ENCODE measurements at places on chromosomes 2 and 18. TPM values are rescaled to one million over a fixed set of nuclear protein-coding genes. Genes with fewer than 3 reads are reported as not detected.
A peak's percentile ranks its signal among the peaks of the same experiment; 100 is the strongest.

DNA sequence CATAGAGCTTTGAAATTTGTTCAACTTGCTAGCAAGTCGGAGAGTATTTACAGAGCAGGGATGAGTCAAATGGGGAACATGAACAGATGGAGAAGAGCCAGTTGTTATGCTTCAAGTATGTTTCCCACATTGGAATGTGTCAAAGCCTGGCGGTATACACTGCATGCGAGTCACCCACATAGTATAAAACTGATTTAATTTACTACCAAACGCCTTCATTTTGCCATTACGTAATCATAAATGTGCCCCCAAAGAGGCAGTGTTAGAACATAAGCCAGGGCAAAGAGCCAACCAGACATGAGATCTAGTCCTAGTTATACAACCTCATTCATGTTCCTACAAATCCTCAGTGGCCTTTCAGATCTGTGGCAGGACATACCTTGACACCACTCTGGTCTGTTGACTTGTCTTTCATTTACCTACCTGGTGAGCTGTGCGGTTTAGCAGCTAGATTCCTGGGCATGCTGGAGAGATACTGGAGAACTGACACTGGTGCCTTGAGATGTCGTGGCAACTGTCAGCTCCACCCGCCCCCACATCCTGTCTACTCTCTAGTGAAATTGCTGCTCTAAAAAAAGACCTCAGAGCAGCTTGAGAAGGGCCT, 21.7 kb upstream of the NRP2 start:
- no peak for DNase-seq

DNA sequence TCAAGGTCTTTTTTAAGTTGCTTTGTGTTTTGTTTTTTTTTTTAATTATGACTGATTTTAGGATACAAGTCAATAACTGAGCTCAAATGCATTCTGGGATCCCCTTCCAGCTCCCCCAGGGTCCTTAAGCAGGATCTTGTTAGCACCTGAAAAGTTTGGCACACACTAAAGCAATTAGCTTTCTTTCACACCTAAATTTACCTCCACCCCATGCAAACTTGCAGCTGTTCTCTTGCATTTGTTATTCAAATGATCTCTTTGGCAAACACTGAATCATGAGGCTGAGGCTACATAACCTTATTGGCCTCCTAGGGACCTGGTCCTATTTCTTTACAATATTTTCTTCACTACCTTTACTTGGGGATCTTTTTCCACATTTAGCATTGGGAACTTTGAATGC, 2026.1 kb upstream of the CELF4 start:
- no peak for DNase-seq

- no peak for DNase-seq
These were observed 76.5 kb downstream of the ROCK2 start for GRCh38 chr2:11267931-11268330.

- no peak for DNase-seq
These were observed 92.5 kb downstream of the EPB41L5 start for GRCh38 chr2:120105360-120105759.

DNA sequence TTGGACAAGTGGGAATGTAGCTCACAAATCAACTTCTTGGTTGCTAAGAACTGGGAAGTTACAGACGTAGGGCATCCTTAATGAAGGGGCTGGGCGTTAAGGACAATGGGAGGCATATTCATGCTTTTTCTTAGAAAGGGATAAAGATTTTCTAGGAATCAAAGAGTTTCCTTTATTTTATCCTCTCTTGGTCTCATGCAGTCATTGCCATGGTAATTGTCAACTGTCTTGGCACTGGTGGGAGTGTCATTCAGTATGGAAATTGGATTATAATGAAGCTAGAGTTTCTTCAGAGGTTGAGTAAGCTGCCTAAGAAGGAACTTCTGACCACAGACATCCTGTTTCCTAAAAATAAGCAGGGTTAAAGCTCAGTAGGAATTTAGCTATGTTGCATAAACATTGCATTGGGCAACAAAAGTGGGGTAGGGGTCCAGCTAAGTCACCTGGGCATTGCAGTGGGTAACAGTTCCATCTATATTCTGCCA, 114.0 kb downstream of the LYPD6B start:
- no peak for DNase-seq

DNA sequence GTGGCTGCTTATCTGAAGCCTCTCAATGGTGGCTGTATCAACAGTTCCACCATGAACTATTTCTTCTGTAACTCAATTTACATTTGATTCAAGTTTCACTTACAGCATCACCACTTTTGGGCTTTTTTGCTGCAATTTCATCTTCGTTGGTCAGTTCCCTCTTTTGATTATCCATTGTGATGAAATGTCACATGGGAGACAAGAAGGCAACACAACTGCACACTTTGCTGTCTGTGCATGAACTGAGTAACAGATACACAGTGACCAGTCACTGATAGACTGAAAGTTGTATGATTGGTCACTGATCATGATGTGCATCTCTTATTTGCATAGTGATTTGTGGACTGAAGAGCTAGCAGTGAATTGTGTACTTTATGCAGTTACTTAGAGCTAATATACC, 130.7 kb upstream of the RNF152 start:
- DNase-seq: no peak

DNA sequence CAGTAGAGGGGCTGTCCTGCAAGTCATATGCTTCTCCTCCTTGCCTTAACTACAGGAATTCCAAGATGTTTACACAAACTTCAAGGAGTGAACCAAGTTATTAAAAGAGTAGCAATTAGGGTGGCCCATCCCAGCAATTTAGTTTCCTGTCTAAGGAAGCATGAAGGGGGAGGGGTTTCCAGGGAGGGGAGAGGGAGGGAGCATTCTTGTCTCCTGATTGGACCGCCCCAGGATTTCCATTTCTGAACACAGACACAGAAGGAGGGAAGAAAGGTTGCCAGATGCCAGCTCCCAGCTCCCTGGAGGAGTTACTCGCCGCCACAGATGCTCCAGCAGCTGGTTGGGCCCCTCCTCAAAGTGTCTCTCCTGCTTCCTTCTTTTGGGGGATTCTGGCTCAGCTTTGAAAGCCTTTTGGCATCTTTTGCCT, 107.6 kb downstream of the TRIB2 start:
- DNase-seq: peak; percentile 47

- DNase-seq: no peak
These were observed 50.8 kb downstream of the NCK2 start for GRCh38 chr2:105795575-105795934.

GRCh38 chr2:204885747-204886146, 340.5 kb downstream of the PARD3B start:
- no peak for DNase-seq

DNA sequence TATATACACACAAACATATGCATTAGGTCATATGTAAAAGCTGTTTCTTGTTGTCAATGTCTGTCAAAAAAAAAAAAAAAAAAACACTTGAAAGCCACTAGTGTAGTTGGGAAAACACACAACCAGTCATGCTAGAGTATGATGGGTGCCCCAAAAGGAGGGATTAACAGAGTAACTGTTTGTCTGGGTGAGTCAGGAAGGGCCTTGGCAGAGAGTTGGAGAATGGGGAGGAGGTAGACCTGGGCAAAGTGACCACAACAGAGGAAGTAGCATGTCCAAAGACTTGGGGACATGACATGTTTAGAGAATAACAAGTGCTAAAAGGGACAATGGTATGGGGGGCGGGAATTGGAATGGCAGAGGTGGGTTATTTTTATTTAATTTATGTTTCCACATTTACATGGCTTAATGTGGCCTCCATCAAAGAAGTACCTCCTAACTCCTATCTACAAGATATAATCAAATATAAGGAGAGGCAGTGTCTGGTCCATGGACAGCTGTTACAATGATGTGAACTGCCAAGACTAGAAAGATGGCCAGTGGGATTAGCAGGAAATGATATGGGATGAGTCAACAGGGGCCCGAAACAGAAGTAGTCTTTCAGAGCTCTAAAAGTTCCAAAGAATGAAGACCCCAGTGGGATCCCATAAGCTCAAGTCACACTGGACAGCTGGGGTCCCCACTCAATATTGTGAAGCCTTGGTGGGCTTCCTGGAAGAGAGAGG, 99.9 kb upstream of the ZFP36L2 start:
- DNase-seq: no peak

DNA sequence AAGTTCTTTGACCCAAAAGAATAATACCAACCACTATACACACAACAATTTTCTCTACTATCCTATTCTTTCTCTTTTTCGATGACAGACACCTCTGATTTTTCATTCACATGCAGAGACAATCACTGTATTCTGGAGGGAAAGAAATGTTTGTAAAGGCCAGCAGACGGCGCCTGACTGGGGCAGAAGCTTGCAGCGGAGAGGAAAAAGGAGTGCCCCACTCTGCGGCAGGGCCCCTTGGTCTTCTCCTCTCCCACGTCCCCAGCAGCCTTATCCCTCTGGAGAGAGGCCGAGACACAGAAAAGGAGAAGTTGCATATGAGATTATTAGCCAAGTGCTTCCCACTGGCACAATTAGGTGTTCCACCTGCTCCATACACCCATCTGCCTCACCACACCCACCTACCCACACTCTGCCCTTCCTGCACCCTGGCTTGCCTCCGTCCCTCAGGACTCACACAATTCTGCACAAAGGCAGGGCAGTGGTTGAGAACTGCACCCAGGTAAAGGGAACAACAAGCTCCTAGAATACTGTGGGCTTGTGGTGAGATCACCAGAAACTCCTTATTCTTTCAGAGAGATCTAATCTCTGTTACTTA, 687.3 kb downstream of the NRXN1 start:
- no peak for DNase-seq

DNA sequence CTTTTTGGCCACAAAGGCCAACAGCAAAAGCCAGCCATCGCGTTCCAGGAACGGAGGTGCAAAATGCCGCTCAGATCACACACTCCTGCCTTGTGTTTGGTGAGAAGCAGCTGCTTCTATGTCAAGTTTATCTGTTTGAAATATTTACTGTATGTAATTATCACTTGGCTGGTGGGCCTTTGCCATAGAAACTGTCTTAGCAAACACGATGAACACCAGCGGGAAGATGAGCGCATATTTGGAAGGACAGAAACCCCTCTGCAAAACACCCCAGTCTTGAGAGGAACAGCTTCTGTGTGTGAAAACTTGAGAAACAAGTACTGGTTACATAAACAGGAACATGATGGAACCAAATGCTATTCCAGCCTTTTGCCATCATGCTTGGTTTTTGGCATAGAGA, 59.7 kb downstream of the SCG2 start:
- no peak for DNase-seq

DNA sequence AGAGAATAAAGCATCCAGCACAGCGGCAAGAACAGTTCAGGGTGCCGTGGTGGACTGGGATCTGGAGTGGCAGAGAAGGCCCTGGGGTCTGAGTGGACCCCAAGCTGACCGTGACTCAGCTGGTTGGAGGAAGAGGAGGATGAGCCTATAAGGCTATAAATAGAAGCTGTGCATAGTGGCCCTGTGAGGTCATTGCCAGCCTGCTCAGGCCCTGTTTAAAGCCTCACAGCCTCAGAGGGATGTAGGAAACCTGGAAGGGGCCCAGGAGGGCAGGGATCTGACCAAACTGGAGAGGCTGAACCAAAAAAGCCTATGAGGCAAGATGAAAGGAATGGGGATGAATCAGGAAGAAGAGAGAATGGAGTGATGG, 11.3 kb upstream of the DES start:
- no peak for DNase-seq

DNA sequence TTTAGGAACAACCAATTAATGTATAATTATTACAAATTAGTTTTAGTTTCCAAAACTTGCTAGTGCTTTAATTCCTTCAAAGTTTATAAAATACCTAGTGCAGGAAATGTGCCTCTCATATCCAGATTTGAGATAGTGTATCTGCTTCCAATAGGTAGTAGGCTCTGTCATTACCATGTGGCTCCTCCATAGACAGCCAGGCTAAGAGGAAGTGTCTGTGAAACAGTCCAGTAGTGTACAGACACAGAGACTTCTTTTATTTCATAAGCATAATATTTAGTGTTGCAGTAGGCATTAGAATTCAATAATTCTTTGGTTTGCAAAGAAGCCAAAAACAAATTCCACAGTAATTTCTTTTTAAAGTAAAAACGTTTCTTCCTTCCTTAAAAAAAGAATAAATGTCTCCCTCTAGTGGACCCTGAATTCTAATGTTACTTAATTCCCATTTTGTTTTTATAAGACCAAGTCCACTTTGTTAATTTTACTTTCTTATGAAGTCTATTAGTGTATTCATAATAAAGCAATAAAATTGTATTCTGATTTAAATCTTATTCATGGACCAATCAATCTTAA, 101.2 kb downstream of the NEB start:
- no peak for DNase-seq

The CD302 gene
- 13.4 TPM for polyA plus RNA-seq

The RGPD3 gene
- 0.33 TPM for polyA plus RNA-seq

The ACMSD gene
- polyA plus RNA-seq: 50.2 TPM

Measured in right renal cortex interstitium (tissue), 3 donors.